Uterus (tissue), 4 donors: ENCODE measurements at places on chromosomes 7 and 10. TPM values are rescaled to one million over a fixed set of nuclear protein-coding genes. Genes with fewer than 3 reads are reported as not detected.

DNA sequence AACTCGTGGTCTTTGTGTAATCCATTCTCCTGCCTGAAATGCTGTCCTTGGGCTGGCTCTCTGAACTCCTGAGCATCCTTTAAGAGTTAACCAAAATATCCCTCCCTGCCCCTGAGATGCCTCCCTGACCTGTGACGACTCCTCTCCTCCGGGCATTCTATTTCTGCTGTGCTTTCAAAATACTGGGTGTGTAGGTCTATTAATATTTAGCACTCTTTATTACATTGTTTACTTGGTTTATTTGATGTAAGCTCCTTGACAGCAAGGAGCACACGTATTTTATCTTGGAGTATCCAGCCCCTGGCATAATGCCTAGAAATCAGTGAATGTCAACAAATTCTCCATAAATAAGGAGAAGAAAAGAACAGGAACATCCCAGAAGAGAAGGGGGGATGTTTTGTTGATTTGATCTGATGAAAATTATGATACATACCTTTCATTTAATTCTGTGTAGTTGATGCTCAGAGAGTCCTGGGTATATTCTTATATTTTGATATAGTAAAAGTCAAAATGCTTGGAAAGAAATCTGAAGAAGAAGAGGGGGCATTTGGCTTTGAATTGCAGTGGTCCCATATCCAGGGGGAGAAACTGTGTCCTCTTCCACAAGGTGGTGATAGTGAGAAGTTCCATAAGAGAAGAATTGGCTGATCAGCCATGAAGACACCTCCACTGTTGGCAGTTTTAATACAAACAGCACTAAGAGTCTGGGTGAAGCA lies 107.7 kb upstream of the MPP7 start:
- H3K36me3 ChIP-seq = no peaks in the 10 kb centered on the region
- H3K4me3 ChIP-seq = no peak overlapping the region
- peak overlapping the region; percentile 6 for H3K27ac ChIP-seq
- DNase-seq = no peak

GRCh38 chr10:108904163-108904838 lies 1019.0 kb downstream of the XPNPEP1 start:
- H3K36me3 ChIP-seq = no peaks in the 10 kb centered on the region
- DNase-seq = no peak
- H3K27ac ChIP-seq = no peak overlapping the region
- no peaks in the 10 kb centered on the region for H3K4me1 ChIP-seq
- H3K27me3 ChIP-seq = no peaks in the 10 kb centered on the region
- no peak overlapping the region for H3K4me3 ChIP-seq

The NKX2-3 gene
- not detected for total RNA-seq

The VWA2 gene
- total RNA-seq = not detected

GRCh38 chr10:119516381-119517234 lies 25.9 kb downstream of the RGS10 start:
- no peak overlapping the region for H3K4me3 ChIP-seq
- H3K27me3 ChIP-seq = no peaks in the 10 kb centered on the region
- no peaks in the 10 kb centered on the region for H3K4me1 ChIP-seq
- no peaks in the 10 kb centered on the region for H3K36me3 ChIP-seq
- H3K27ac ChIP-seq = no peak overlapping the region
- DNase-seq = no peak

- H3K36me3 ChIP-seq = no peaks in the 10 kb centered on the region
- H3K4me1 ChIP-seq = no peaks in the 10 kb centered on the region
- peak overlapping the region; percentile 33 for H3K27ac ChIP-seq
- H3K4me3 ChIP-seq = no peak overlapping the region
- H3K27me3 ChIP-seq = no peaks in the 10 kb centered on the region
Measured at GRCh38 chr10:100371482-100372027, 24.5 kb downstream of the SCD start.

The XRCC2 gene
- total RNA-seq = not detected

DNA sequence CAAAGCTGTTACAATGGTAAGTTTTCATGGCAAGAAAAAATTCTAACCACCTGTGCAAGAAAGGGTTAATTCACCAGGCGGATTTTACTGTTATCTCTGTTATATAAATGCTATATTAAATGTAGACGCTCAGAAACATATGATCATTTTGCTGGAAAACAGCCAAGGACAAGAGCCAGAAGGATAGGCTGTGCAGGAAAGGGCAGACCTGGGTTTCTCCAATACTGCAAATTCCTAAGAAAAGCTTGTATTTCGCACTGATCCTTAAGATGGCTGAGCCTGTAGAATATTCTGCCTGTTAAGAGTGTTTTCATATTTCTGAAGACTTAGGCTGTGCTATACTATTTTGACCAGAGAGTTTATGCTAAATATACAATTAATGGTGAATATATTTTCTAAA lies 564.1 kb upstream of the KCND2 start:
- H3K4me3 ChIP-seq = no peak overlapping the region
- H3K36me3 ChIP-seq = no peaks in the 10 kb centered on the region
- DNase-seq = no peak
- no peaks in the 10 kb centered on the region for H3K27me3 ChIP-seq

DNA sequence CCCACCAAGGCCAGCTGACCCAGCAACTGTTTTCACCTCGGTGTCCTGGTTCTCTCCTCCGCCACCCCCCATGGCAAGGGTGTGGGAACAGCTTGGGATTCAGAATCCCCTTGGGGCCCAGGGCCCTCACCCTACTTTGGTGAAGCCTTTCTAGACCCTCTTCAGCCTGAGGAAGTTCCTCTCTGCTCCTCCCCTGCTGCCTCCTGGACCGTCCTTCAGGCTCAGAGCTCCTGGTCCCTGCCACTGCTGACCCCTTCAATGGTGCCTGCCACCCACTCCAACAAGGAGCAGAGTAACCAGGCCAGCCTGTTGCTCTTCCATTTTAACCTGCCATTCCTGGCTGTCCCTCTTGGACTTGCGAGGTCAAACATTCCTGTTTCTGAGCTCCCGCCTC lies 72.0 kb upstream of the SMNDC1 start:
- no peaks in the 10 kb centered on the region for H3K36me3 ChIP-seq
- no peaks in the 10 kb centered on the region for H3K27me3 ChIP-seq
- no peaks in the 10 kb centered on the region for H3K4me1 ChIP-seq
- no peak overlapping the region for H3K4me3 ChIP-seq

DNA sequence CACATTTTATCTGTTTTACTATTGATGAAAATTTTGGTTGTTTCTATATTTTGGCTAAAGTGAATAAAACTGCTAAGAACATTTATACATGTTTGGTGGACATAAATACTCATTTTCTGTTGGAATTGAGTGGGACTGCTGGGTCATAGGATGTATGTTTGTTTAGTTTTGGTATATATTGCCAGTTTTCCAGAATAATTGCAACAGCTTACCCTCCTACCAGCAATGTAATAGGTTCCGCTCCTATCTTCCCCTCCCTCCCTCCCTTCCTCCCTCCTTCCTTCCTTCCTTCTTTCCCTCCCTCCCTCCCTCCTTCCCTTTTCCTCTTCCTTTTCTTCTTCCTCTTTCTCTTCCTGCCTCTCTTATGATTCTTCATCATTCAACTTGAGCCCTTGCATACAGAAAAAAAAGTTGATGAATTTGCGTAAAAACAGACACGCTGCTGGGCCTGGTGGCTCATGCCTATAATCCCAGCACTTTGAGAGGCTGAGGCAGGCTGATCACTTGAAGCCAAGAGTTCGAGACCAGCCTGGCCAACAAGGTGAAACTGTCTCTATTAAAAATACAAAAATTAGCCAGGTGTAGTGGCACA lies 23.5 kb downstream of the VKORC1L1 start:
- no peak overlapping the region for H3K27ac ChIP-seq
- no peaks in the 10 kb centered on the region for H3K27me3 ChIP-seq
- no peak for DNase-seq
- H3K4me3 ChIP-seq = no peak overlapping the region
- H3K36me3 ChIP-seq = no peaks in the 10 kb centered on the region
- no peaks in the 10 kb centered on the region for H3K4me1 ChIP-seq

DNA sequence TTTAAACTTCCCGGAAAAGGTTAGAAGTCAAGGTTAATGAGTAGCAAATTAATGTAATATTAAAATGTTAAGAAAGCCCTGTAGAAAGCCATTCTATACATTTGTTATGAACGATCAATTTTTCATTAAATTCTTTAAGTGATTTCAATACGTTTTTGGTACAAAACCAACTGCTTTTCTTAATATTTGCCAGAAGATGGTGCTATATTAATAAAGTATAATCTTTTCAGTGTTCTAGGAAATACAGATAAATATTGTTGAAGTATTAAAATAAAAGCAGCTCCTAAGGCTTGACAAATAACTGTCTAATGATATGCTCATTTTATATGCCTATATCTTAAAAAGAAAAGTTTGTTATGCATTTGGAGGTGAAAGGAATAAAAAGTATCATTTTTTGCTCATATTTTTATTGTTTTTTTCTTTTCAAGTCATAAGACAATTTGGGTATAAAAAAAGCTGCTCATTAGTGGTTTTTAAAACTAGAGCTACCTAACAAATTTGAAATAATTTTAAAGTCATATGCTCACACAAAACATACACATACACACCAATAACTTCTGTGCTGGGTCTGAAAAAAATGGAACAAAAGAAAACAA lies 130.3 kb upstream of the POT1 start:
- no peaks in the 10 kb centered on the region for H3K36me3 ChIP-seq
- H3K4me3 ChIP-seq = no peak overlapping the region
- no peaks in the 10 kb centered on the region for H3K27me3 ChIP-seq
- DNase-seq = no peak
- H3K4me1 ChIP-seq = no peaks in the 10 kb centered on the region

The PDGFA gene
- total RNA-seq = 20.9 TPM

DNA sequence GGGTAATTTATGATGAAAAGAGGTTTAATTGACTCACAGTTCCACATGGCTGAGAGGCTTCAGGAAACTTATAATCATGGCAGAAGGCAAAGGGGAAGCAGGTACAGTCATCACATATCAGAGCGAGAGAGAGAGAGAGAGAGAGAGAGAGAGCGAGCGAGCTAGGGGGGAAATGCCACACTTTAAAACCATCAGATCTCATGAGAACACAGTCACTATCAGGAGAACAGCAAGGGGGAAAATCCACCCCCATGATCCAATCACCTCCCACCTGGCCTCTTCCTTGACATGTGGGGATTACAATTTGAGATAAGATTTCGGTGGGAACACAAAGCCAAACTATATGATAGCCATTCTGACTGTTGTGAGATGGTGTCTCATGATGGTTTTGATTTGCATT lies 576.3 kb downstream of the GFRA1 start:
- H3K36me3 ChIP-seq = no peaks in the 10 kb centered on the region
- no peak overlapping the region for H3K27ac ChIP-seq
- no peak for DNase-seq

- no peaks in the 10 kb centered on the region for H3K36me3 ChIP-seq
- DNase-seq = no peak
- H3K4me1 ChIP-seq = no peaks in the 10 kb centered on the region
- H3K4me3 ChIP-seq = no peak overlapping the region
- H3K27me3 ChIP-seq = no peaks in the 10 kb centered on the region
Measured at GRCh38 chr10:74213571-74214162, 62.6 kb downstream of the ADK start.
